NCI-H69 (cell line): ENCODE measurements at places on chromosomes 3 and 15.

GRCh38 chr3:146550743-146551510 is 6.5 kb upstream of the PLSCR1 start:
- no peak for DNase-seq

- no peak for DNase-seq
Observed at GRCh38 chr15:72141171-72142084, 23.2 kb downstream of the SENP8 start.

DNA sequence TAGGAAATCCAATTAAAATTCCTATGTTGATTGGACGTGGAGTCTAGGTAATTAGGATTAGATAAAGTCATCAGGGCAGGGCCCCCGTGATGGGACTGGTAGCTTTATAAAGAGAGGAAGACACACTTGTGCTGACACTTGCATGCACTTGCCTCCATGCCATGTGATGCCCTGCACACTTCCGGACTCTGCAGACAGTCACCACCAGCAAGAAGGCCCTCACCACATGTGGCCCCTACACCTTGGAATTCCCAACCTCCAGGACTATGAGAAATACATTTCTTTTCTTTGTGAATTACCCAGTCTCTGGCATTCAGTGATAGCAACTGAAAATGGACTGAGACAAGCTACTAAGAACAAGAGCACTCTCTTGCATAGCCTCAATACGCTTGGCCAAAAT is 90.6 kb downstream of the CRYGS start:
- no peak for DNase-seq

DNA sequence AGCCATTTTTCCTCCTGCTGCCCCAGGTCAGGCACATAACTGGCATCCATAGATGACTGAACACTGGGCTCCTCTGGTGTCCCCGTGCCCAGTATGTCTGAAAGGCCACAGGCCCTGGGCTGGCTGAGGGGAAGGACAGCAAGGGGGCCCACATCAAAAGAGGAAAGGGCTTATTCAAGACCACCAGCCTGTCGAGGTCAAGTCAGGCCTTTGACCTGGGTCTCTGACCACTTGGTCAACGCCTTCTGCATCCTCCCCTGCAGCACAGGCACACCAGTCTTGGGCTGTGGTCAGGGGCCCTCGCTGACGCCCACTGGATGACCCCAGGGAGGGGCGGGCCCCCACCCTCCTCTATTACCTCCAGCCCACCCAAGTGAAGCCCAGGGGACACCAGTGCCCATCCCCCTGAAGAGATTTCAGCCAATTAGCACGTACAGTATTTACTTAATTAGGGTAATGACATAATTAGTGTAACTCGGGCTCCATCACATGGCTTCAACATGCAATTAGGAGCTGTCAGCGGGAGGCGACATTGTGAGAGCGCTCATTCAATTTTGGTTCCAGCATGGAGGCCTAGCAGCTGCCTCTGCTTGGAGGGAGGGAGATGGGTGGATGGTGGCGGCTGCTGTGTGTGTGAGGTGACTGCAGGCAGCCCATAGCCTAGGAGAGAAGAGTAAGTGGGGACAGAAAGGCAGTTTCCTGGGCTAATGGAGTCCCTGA is 13.5 kb upstream of the DNAH1 start:
- DNase-seq = peak; percentile 95

GRCh38 chr3:134374105-134374790 is at the start of gene AMOTL2:
Gene AMOTL2, minus strand, starts transcription at chr3:134374447. Its CDS starts 3,014 bp downstream, at chr3:134371433.
- peak; percentile 81 for DNase-seq

GRCh38 chr3:158846803-158847451 is 45.1 kb downstream of the MFSD1 start:
- no peak for DNase-seq

- DNase-seq = no peak
Observed at GRCh38 chr15:94253742-94254141, 22.4 kb downstream of the MCTP2 start.

GRCh38 chr3:68057637-68058320 is 403.4 kb upstream of the SUCLG2 start:
- no peak for DNase-seq

DNA sequence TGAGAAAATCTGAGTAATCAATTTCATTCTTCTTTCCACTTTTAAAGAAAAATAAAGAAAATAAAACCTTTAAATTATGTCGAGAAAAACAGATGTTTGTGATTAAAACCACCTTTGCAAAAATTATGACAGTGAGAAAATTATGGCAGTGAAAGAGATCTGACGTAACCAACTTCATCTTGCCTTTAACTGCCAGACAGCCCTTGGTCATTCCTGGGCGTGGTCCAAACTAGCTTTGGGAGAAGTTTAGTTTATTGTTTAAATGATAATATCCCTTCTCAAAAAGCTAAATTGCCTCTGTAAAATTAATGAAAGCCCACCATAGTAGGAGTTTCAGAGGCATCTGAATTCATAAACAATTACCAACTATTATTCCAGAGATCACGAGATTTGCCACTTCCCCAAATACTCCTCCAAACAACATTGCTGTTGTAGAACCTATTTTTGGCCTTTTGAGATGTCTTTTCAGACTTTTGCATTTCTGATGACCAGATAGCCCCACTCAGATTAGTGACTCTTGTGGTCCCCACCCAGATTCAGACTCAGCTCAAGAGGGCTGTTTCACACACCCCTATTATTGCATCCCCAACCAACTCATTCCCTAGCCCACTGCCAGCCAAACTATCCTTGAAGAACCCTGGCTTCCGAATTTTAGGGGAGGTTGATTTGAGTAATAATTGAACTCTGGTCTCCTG is 664.4 kb upstream of the CBLB start:
- DNase-seq = no peak
